Astrocyte of the spinal cord (primary cell): ENCODE measurements at places on chromosomes 2 and 18.

DNA sequence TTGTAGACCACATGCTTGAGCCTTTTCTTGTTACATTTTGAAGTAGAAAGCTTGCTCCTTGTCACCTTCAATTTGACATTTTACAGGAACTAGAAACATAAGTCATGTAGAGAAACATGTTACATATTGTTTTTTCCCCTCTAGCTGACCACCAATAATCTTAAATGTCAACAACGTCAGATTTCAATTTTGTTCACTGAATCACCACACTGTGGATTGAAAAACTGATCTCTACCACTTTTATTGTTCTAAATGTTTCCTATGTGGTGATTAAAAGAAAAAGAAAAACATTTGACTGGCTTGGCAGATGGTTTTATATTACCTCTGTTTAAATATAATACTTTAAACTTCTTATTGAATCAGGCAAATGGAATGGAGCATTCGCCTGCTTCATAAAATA lies 87.7 kb downstream of the DSEL start:
- peak; percentile 76 for DNase-seq

DNA sequence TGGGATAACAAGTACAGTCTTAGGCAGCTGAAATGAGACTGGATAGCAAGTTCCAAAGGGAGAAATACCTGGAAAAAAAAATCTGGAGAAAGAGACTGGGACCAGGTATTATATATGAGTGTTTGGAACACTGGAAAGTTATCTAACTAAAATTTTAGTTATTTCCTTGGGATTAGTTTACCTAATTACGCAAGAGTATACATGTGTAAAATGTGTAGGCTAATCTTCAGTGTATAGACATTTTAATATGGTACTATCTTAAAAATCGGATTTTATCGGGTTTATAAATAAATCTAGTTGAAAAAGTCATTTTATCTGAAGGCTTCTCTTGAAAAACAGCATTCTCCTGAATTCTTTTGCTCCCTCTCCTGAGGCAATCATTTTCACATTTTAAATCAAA lies 3.9 kb downstream of the EPB41L5 start:
- no peak for DNase-seq

- DNase-seq: no peak
These were observed 198.5 kb downstream of the TNS1 start for GRCh38 chr2:217804338-217804737.

DNA sequence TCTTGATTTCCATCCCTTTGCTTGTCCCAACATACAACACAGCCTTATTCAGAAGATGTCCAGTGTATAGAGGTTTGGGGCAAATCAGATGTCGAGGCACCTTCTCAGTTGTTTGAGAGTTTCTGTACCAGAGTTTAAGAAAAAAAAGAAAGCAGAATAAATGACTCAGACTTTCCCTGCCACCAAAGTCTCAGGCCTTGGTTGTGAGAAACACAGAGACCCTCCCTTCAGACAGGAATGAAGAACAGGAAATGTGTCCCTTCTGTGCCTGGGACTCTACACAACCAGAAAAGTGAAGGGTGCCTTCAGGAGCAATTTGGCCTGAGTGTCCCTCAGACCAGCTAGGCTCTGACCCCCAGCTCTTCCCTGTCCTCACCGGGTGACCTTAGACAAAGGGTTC lies 37.3 kb upstream of the REL start:
- no peak for DNase-seq

GRCh38 chr18:31500051-31500688 lies 2.2 kb downstream of the DSG2 start:
- no peak for DNase-seq
